Amygdala (tissue), 56 donors: ENCODE measurements at places on chromosomes 12 and 14.

- DNase-seq: no peak
Measured at GRCh38 chr12:120119271-120119973, 2.9 kb upstream of the RAB35 start.

DNA sequence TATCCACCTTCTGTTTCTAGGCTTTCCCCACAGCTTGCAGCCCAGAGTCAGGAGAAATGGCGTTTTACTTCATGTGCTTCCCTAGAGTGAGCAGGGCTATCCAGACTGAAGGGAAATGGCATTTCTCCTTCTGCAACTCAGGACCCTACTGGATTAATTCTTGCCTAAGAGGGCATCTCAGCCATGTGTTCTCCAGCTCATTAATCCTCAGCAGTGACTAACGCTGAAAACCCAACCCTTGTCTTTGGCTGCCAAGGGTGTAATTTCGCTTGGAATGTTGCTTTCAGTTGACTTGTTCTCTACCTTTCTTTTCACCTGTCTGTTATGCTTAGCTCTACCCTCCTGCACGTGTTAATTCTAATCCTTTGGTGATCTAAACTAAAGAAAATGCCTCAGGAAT lies 21.0 kb upstream of the EMP1 start:
- DNase-seq: no peak

- DNase-seq: no peak
Measured at GRCh38 chr14:77100961-77101360, 2.9 kb downstream of the CIPC start.

- no peak for DNase-seq
Measured at GRCh38 chr14:71852181-71852580, 80.0 kb upstream of the RGS6 start.

DNA sequence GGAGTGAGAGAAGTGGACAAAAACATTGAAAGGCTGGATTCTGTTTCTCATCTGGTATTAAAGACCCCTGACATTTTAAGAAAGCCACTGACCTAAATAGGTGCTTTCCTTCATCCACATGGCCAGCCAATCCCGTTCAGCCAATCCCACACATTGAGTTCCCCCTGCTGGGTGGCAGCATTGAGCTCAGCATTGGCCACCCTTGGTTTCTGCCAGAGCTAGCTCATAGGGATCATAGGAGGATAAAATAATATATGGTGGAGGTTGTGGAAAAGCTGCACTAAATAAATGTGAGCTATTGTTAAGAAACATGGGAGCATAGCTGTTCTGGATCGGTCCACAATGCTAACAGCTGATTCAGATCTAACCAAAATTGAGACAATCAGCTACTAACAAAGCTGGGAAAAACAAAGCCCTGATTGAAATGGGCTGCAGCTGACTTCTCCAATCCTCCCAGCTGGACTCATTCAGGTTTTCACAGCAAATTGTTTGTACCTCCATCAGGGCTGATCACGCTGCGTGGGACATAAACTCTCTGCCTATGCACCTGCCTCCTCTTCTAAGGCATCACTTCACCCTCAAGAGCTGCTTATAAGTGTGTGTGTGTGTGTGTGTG lies 256.5 kb downstream of the EMP1 start:
- no peak for DNase-seq

DNA sequence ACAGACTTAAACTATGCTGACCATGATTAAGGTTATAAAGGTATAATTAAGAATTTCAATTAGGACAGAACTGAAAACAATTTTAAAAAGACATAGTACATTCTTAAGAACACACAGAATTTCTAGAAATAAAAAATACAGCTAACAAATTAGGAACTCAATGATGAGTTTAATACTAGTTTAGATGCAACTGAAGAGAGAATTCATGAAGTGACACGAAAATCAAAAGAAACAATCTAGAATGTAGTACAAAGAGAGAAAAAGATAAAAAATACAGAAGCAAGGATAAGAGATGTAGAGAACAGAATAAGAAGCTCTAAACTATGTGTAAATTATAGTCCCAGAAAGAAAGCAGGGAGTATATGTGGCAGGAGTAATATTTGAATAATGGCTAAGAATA lies 187.8 kb upstream of the KRR1 start:
- DNase-seq: no peak
